ENCODE measurements at places on chromosomes 1 and 21. TPM values are rescaled to one million over a fixed set of nuclear protein-coding genes. Genes with fewer than 3 reads are reported as not detected.

GRCh38 chr1:45516036-45516435 lies 5.6 kb downstream of the PRDX1 start:
- DNase-seq = no peak

DNA sequence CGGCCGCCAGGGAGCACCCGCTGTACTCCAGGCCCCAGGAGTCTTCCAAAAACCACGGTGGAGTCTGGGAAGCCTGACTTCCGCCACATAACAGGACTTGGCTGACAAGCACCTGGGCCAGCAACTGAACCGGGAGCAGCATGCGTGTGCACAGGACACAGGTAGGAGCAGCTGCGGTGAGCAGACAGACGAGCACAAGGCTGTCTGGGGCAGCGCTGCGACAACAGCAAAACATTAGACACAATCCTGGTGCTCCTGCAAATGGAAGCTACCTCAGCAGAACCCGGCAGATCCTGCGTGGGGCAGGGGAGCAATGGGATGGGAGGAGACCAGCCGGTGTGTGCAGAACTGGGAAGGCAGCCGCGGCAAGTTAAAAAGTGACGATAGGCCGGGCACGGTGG lies 80.4 kb downstream of the NPHP4 start:
- no peak for DNase-seq

- DNase-seq = no peak
These were observed 176.6 kb downstream of the GIPC2 start for GRCh38 chr1:78222225-78222959.

Gene POU3F1
- polyA plus RNA-seq = 0.53 TPM

Gene LBR
- polyA plus RNA-seq = 104 TPM

GRCh38 chr1:65209005-65209885 lies 61.2 kb downstream of the AK4 start:
- DNase-seq = no peak

- no peak for DNase-seq
These were observed 175.7 kb downstream of the ZZZ3 start for GRCh38 chr1:77506771-77507170.

GRCh38 chr1:204972426-204972825 lies 70.6 kb upstream of the CNTN2 start:
- DNase-seq = no peak

- no peak for DNase-seq
These were observed 16.1 kb upstream of the ATP1B1 start for GRCh38 chr1:169090308-169090899.

- no peak for DNase-seq
These were observed 563.3 kb downstream of the KIF26B start for GRCh38 chr1:245718123-245718522.

- no peak for DNase-seq
These were observed 116.8 kb downstream of the KCNJ6 start for GRCh38 chr21:37799211-37800056.

Gene TSPAN1
- polyA plus RNA-seq = 88.0 TPM

- DNase-seq = no peak
These were observed 398.3 kb downstream of the SEC16B start for GRCh38 chr1:177571485-177572076.

DNA sequence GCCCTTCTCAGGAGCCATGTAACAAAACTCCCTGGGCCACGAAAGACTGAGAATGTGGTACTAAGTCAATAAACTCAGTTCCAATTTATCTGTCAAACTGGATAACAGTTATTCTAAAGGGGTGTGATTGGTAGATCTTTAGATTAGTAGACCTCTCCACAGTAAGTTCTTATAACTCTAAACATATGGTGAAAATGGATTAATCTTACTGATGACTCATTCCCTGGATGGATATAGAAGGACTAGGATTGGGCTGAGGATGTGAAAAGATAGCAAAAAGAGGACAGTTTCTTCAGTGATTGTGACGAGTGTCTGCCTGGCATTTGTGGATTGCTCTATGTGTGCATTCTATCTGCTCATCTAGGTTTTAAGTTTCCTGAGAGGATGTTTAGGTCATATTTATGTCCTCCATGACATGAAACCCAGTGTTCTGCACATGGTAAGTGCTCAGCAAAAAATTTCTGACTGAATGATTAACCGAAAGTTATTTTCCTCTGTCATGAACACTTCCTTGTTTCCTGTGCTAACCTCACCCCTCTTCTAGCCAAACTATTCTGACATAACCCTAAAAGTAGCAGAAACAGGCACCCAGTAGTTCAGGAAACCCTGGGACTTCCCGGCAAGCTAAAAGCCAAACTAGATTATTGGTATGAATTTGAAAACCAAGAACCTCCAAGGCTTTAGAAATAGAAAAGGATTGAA lies 397.5 kb upstream of the PLXNA2 start:
- no peak for DNase-seq

Gene FOXE3
- polyA plus RNA-seq = 0.11 TPM

GRCh38 chr21:32585970-32586369 lies 647 bp upstream of the TCP10L start:
- no peak for DNase-seq

GRCh38 chr1:155174324-155175280 lies 953 bp downstream of the TRIM46 start:
- no peak for DNase-seq

- DNase-seq = no peak
These were observed 37.9 kb upstream of the CCDC27 start for GRCh38 chr1:3714284-3714741.

DNA sequence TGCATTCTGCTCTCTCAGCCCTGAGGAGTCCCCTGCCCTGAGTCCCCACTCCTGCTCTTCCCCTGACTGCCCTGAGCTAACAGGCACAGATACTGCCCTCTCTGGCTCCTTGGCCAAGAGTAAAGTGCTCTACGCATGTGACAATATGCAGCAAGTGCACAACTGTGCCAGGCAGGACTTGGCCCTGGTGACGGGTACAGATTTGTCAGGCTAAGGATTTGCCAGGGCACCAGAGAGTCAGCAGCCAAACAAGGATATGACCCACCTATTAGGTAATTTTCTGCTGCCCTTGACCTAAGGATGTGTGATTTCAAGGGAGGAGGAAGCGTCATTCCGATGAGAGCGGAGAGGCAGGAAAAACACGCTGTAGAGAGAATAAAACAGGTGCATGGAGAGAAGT lies 339.0 kb downstream of the PTPRU start:
- DNase-seq = no peak

GRCh38 chr1:162904023-162904422 lies 43.0 kb upstream of the CCDC190 start:
- DNase-seq = no peak

Gene ACTN2
- polyA plus RNA-seq = 0.58 TPM

Gene CFHR5
- polyA plus RNA-seq = not detected

- DNase-seq = no peak
These were observed 139.3 kb upstream of the EDN2 start for GRCh38 chr1:41623736-41624135.

DNA sequence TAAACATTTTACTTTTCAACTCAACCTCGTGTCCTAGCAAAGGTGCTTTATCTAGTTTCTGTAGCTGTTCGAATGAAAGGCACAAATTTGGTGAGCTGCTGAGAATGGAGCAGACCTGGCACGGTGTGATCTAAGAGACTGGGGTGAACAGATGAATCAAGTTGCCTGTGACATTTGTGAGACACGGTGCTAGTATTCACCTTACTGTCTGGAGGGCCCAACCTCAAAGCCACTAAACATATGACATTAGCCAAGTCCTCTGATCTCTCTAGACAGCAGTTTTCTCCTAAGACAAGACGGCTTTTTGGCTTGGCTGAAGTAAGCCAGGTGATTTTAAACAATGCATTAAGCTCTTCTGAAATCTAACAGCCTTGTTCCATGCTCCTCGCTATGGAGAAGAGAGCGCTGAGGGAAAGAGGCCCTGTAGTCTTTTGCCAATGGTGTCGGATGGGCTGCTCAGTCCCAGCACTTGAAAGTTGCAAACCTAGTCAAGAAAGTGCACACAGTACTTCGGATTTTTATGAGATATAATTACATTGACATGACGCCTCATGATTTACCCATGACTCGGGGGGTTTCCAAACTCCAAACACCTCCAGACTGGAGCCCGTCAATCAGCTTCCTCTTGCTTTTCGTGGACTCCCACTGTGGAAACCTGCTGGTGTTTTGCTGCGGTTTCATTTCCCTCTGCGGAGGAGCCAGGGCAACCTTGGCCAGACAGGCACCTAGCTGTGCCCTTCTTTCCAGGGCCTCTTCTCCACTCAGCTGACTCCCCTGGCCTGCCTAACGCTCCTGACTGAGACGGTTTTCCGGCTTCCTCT lies 794 bp upstream of the TOR3A start:
- no peak for DNase-seq

Gene SPATC1L
- polyA plus RNA-seq = 12.6 TPM

DNA sequence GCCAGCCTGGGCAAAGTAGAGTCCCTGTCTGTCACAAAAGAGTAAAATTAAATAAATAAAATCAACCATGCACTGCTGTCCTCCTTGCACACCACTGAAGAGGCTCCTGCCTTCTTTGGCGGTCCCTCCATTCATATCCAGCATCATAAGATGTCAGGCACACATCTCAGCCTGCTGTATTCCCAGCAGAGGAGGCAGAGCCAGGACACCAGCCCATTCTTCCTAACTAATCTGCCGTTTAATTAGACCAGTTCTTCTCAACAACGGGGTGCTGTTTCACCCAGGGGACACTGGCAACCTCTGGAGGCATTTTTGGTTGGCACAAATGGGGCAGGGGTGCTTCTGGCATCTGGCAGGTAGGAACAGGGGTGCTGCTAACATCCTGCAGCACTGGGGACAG lies 119.7 kb downstream of the ETS2 start:
- DNase-seq = no peak

DNA sequence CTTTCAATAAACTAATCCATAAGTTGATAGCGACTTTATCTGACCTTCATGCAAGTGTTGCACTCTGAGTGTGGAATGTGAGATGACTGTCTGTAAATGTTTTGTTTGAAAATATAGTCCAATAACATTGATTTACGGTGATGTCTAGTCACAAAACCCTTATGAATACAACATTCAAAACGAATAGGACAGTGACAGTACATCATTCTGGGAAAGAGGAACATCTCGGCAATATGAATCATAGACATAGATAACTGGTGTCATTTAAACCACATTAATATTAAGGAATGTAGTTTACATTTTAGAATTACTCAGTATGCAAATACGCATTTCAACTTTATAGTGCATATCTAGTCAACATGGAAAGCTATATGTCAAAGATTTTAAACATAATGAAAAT lies 1311.6 kb upstream of the ADGRL4 start:
- DNase-seq = no peak

- no peak for DNase-seq
These were observed 1.6 kb downstream of the ABCA4 start for GRCh38 chr1:94119306-94119705.

All from right renal pelvis (tissue), 4 donors.